ENCODE measurements at places on chromosomes 1 and 21. TPM values are rescaled to one million over a fixed set of nuclear protein-coding genes. Genes with fewer than 3 reads are reported as not detected.

VSIG8 gene
- not detected for total RNA-seq

KPRP gene
- not detected for total RNA-seq

GRIK3 gene
- total RNA-seq, result not detected

UTS2 gene
- total RNA-seq, result not detected

INAVA gene
- not detected for total RNA-seq

AIRE gene
- not detected for total RNA-seq

DNA sequence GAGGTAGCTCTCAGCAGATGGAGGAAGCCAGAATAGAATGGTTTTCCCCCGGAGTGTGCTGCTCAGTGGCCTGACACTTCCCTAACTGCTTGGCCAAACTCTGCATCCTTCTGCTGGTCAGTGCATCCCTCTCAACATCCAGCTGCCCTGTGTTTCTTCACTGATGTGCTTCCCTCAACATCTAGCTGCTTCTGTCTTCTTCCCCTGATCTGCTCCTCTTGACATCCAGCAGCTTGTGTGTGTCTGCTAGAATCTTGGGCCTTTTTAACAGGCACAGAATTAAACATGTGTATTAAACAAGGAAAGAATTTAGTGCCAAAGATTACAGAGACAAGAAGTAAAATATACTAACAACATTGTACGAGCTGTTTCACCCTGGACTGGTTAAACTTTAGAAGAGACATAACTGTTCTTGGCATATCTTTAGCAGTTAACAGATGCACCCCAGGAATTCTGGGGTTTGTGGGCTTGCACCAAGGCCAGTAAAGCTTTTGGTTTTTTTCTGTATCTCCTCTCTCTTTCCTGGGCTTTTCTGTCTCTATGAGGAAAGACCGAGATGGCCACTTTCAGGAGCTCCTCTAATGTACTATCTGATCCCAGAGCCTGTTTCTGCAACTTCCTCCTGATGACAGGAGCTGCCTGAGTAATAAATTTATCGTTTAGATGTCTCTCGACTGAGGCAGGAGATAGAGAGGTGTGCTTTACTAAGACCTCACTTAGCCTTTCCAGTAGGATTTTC, 34.8 kb upstream of the HSD3B1 start:
- no peak for DNase-seq
- no peak overlapping the region for H3K4me3 ChIP-seq
- H3K27ac ChIP-seq, result no peak overlapping the region
- peaks cover 6% of the 10 kb centered on the region for H3K4me1 ChIP-seq
- H3K36me3 ChIP-seq, result no peaks in the 10 kb centered on the region

- no peak overlapping the region for H3K4me3 ChIP-seq
- H3K36me3 ChIP-seq, result no peaks in the 10 kb centered on the region
- peaks cover 32% of the 10 kb centered on the region for H3K27me3 ChIP-seq
- no peak overlapping the region for H3K27ac ChIP-seq
These were observed 49.6 kb downstream of the EDN2 start for GRCh38 chr1:41434748-41435449.

DNA sequence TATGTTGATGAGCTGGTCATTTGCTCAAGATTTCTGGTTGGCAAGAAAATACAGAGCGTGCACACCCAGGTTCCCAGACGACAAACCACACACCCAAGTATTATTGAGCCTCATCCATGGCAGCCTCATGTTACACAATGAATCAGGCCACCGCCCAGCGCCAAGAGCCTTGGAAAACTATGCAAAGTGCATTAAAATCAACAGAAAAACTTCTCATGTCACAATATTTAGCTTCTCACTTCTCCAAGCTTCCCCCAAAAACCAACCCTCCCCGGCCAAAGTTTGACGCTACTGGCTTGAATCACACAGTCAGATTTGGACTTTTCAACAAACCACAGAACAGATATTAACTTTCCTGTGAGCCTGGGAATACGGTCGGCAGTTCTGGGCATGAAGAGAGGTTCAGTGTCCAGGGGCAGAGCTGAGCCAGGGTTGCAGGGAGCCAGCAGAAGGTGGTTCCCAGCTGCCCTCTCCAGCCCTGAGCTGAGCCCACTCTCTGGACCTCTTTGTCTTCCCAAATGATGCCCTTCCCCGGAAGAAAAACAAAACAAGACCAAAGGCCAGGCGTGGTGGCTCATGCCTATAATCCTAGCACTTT, 71.1 kb downstream of the SETD4 start:
- H3K4me3 ChIP-seq, result no peak overlapping the region
- no peaks in the 10 kb centered on the region for H3K36me3 ChIP-seq

DNA sequence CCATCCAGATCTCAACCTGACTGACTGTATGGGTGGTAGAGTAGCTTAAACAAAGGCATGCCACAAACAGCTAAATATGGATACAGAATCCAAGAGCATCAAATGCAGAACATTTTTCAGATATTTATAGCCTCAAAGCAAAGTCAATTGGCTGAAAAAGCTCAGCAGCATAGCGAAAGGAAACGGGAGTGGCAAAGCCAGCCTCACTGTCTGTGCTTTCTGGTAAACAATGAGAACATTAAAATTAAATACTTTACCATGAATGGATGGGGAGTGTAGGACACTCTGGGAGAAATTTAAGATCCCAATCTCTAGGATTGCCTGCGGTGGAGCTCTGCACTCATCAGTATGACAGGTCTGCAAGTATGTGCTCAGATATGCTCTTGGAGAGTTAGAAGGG, 4.4 kb downstream of the RASAL2 start:
- no peak for DNase-seq
- H3K4me3 ChIP-seq, result no peak overlapping the region
- peaks cover 39% of the 10 kb centered on the region for H3K27me3 ChIP-seq
- no peak overlapping the region for H3K27ac ChIP-seq
- H3K4me1 ChIP-seq, result peaks cover 4% of the 10 kb centered on the region

DNA sequence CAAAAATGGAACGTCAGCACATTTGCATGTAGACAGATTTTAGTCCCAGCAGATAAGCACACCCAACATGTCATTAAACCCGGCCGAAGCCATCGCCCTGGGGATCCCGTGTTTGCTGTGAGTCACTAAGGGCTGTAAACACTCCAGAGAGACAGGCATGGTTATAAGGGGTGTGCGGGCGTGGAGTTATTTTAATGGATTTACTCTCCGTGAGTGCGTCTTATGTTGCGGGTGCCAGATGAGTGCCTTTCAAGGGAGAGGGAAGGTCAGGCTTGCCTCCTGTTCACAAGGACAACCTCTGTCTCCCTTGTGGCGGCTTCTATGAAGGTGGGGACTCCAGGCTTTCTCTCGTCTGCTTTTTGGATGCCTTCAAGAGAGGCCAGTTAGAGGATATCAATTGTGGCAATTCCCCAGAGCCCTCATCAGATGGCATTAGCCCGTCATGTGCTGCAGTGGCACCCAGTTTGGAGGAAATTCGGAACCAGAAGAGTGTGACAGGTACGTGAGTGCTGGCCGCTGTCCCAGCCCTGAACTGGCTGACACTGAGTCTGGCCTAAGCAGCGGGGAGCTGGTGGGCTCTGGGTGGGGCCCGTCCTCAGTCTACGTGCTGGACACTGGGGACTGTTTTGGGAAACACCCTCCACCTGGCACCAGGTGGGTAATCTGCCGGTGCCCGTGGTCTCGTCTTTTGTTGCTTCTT, 223.8 kb upstream of the TMEM51 start:
- H3K4me3 ChIP-seq, result no peak overlapping the region
- no peak for DNase-seq
- H3K27me3 ChIP-seq, result peaks cover 31% of the 10 kb centered on the region
- no peak overlapping the region for H3K27ac ChIP-seq
- no peaks in the 10 kb centered on the region for H3K36me3 ChIP-seq
- peaks cover 4% of the 10 kb centered on the region for H3K4me1 ChIP-seq

- DNase-seq, result no peak
- H3K36me3 ChIP-seq, result no peaks in the 10 kb centered on the region
- no peak overlapping the region for H3K4me3 ChIP-seq
- peaks cover 51% of the 10 kb centered on the region for H3K27me3 ChIP-seq
- H3K27ac ChIP-seq, result no peak overlapping the region
- H3K4me1 ChIP-seq, result no peaks in the 10 kb centered on the region
These were observed 30.3 kb upstream of the C1QA start for GRCh38 chr1:22606161-22606560.

GRCh38 chr1:94072840-94073522, 48.0 kb downstream of the ABCA4 start:
- no peak overlapping the region for H3K4me3 ChIP-seq
- no peaks in the 10 kb centered on the region for H3K27me3 ChIP-seq
- no peak overlapping the region for H3K27ac ChIP-seq
- DNase-seq, result no peak
- H3K4me1 ChIP-seq, result peaks cover 9% of the 10 kb centered on the region

- peaks cover 16% of the 10 kb centered on the region for H3K4me1 ChIP-seq
- H3K27ac ChIP-seq, result no peak overlapping the region
- DNase-seq, result peak; percentile 21
- peak overlapping the region; percentile 88 for H3K4me3 ChIP-seq
These were observed 1.2 kb downstream of the OLIG1 start for GRCh38 chr21:33070998-33071769.

Measured in activated T-cell treated with anti-CD3 and anti-CD28 coated beads, Interleukin-2, amount 50 U/mL, for 72 hours (primary cell).